ENCODE measurements at places on chromosomes 2 and 18.

DNA sequence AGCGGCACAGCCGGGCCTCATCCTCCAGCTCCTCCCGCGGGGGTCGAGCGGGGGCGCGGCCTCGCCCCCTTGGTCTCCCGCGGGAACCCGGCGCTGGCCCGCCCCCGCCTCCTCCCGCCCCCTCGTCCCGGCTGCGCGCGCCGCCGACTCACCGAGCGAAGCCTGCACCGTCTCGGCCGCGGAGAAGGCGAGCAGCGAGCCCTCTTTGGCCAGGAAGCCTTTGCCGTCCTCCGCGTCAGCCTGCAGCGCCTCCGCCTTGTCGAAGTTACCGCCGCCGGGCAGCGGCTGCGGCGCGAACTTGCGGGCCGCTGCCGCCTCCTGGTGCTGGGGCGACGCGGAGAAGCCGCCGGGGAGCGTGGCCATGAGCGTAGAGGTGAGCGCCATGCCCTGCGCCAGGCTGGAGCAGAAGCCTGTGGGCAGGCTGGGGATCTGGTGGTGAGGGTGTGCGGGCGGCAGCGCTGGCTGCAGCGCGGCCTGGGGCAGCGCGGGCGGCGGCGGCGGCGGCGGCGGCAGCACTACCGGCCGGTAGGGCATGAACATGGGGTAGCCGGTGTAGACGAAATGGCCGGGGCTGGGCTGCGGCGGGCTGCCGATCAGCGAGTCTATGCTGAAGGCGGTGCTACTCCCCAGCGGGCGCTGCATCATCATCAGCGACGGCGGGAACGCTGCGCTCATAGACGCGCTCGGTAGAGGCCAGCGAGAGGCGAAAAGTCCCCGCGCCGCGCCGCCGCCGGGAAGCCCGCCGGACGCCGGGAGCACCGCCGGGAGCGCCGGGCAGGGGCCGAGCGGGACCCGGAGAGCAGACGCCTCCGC is 683 bp downstream of the GBX2 start:
- no peak overlapping the region for H3K27ac ChIP-seq
- H3K36me3 ChIP-seq: no peaks in the 10 kb centered on the region
- peak; percentile 42 for DNase-seq

DNA sequence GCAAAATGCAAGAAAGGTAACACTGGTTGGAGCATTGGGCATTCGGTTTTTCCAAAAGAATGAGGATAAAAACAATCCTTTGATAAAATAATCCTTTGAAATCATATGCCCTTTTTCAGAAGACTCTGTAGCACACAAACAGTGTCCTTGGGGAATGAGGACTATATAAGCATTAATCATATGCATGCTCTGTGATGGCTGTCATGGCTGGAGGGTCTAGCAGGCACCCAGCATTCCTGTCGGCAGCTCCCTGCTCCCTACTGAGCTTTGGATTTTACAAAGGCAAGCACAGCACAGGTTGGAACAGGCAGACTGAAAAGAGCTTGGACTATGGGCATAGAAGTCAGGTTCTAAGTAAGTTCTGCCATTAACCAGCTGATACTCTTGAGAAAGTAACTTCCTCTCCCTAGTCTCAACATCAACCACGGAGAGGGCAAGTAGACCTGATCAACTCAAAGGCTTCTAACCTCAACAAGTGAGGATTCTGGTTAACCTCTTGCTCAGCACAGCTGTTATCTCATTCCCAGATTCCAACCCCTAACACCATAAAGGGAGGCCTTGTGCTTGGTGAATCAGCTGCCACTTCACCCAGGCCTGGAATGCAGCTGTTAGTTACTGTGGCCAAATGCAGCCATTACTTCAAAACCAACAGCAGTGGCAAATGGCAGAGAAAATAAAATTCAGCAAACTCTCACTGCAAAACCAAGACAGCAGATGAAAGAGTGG is 29.5 kb downstream of the GALNT14 start:
- no peak for DNase-seq
- H3K27me3 ChIP-seq: peaks cover 7% of the 10 kb centered on the region
- H3K4me3 ChIP-seq: no peak overlapping the region
- H3K36me3 ChIP-seq: no peaks in the 10 kb centered on the region
- peak overlapping the region; percentile 4 for H3K27ac ChIP-seq

- no peak overlapping the region for H3K27ac ChIP-seq
- no peak for DNase-seq
- H3K27me3 ChIP-seq: peaks cover 51% of the 10 kb centered on the region
- peaks cover 4% of the 10 kb centered on the region for H3K4me1 ChIP-seq
Observed at GRCh38 chr2:26533661-26534060, 55.7 kb upstream of the OTOF start.

DNA sequence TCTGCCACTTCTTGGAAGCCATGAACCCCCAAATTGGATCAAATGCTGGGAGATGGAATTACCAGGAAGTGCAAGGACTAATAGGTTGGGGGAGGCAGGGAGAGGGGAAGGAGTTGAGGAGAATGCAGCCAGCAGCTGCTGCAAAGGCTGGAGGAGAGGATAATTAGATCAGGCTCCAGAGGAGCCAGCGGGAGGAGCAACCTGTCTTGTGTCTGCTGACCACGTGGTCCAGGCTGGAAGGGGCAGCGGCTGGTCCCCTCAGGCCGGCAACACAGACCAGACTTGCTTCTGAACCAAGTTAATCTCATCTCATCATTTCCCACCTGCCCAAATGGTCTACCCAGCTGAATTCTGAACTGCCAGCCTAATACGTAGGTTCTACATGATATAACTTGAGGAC is 68.3 kb downstream of the MRO start:
- H3K4me3 ChIP-seq: no peak overlapping the region
- H3K27ac ChIP-seq: no peak overlapping the region
- H3K4me1 ChIP-seq: no peaks in the 10 kb centered on the region
- no peak for DNase-seq
- no peaks in the 10 kb centered on the region for H3K36me3 ChIP-seq

DNA sequence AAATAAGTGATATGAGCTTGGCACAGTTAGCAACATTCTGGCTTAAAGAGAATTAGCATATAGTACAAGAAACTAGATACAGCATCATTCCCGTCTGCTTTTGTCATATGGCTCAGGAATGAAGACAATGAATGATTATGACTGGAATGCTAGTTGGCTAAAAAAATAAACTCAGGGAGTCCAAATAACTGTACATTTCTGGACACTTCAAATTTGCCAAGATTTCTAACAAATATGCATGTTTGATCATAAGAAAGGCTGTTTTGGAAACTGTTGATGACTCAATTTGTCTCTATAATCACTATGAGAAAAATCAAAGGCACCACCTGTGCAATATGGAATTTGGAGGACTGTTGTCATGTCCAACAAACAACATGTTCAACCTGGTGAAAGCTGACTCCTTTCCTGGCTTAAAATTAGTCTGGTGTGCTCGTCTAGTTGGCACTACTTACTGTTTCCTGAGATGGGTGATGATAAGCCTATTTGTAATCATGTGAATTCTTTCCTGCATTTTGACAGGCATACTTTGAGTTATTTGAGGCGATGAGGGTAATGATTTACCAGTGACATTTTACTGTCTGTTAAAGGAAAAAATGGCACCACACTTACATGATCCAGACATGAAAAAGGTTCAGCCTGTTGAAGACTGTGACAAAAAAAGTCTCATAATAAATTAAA is 133.9 kb upstream of the CDH20 start:
- peak overlapping the region; percentile 17 for H3K27ac ChIP-seq
- DNase-seq: no peak
- H3K4me1 ChIP-seq: no peaks in the 10 kb centered on the region
- H3K36me3 ChIP-seq: no peaks in the 10 kb centered on the region

GRCh38 chr2:69734035-69734611 is 7.8 kb upstream of the ANXA4 start:
- no peak for DNase-seq
- H3K4me1 ChIP-seq: peaks cover 3% of the 10 kb centered on the region
- no peaks in the 10 kb centered on the region for H3K27me3 ChIP-seq
- H3K27ac ChIP-seq: peak overlapping the region; percentile 96
- H3K4me3 ChIP-seq: no peak overlapping the region

GRCh38 chr2:220552790-220553535 is 925.5 kb downstream of the SLC4A3 start:
- no peak overlapping the region for H3K4me3 ChIP-seq
- no peaks in the 10 kb centered on the region for H3K27me3 ChIP-seq
- peaks cover 2% of the 10 kb centered on the region for H3K4me1 ChIP-seq
- peak; percentile 40 for DNase-seq

DNA sequence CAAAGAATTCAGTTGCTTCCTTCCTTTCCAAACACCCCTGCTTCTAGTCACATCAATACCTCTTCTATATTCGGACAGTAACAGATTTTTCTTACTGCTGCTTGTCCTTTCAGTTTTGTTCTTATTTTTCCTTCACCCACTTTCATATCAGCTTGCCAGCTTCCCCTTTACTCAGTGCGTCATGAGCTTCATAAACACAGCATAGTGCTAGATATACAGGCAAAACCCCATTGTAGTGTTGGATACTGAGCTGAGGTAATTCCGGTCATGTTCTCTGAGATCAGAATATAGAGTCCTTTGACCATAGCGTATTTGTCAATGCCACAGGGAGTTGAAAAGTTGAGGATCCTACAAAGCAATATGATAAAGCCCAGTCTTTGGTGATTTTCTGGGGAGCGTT is 2.4 kb downstream of the FARP2 start:
- H3K4me1 ChIP-seq: peaks cover 22% of the 10 kb centered on the region
- no peak overlapping the region for H3K4me3 ChIP-seq
- H3K36me3 ChIP-seq: peaks cover 15% of the 10 kb centered on the region

- H3K4me1 ChIP-seq: no peaks in the 10 kb centered on the region
- no peaks in the 10 kb centered on the region for H3K36me3 ChIP-seq
- no peak overlapping the region for H3K27ac ChIP-seq
- no peak overlapping the region for H3K4me3 ChIP-seq
Observed at GRCh38 chr18:46829947-46830346, 73.1 kb upstream of the ST8SIA5 start.

DNA sequence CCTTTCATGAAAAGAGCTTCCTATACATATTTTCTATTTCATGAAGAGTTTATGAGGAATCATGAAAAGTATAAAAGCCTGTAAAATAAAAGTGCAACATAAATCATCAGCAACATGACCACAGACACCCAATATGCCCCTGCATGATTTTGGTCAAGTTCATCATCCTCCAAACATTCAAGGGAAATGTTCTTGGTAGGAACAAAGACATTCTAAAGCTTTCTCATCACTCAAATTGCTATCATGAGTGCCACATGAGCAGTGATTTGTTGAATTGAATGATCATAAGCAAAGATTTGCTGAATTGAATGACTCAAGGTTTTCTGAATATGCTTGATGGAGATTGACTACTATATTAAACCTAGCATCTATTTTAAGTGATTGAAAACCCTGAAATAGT is 172.2 kb downstream of the MBD2 start:
- H3K4me1 ChIP-seq: no peaks in the 10 kb centered on the region
- no peak for DNase-seq
- H3K27ac ChIP-seq: no peak overlapping the region
- H3K27me3 ChIP-seq: no peaks in the 10 kb centered on the region
- H3K4me3 ChIP-seq: no peak overlapping the region
- no peaks in the 10 kb centered on the region for H3K36me3 ChIP-seq

DNA sequence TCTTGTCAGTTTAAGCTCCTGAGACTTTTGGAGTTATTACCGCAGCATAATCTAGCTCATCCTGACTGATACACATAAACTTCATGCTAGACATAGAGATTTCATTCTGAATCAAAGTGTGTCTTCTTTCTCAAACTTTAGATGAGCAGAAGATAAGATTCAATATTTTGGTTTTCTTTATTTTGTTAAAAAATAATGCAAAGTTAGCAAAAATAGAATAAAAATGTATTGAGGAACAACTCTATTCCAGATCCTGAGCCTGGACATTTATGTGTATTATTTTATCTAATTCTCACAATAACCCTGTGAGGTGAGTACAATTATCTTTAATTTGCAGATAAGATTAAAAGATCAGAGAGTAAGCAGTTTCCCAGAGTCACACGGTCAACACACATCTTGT is 38.4 kb downstream of the KLHL14 start:
- H3K4me3 ChIP-seq: no peak overlapping the region
- H3K4me1 ChIP-seq: no peaks in the 10 kb centered on the region
- no peaks in the 10 kb centered on the region for H3K27me3 ChIP-seq

GRCh38 chr2:64244037-64244416 is 99.8 kb upstream of the PELI1 start:
- H3K27me3 ChIP-seq: no peaks in the 10 kb centered on the region
- H3K4me1 ChIP-seq: no peaks in the 10 kb centered on the region
- H3K4me3 ChIP-seq: no peak overlapping the region
- no peak for DNase-seq

DNA sequence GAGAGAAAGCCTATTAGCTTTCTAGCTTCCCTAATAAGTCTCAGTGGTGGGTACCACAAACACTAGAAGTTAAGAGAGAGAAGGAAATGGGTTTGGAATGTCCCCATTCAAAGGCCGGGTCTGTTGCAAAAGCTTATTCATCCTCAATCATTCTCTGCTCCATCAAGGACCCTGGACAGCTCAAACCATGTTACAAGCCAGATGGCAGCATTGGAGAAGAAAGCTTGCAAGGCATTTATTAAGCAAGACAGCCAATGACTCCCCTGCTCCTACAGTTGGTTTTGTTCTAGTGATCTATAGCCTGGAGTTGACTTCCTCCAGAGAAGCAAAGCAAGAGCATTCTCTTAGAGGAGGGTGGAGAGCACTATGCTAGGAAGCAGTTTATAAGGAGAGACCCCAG is 86.9 kb upstream of the LMAN1 start:
- H3K4me3 ChIP-seq: no peak overlapping the region
- H3K4me1 ChIP-seq: no peaks in the 10 kb centered on the region
- DNase-seq: peak; percentile 24
- peaks cover 25% of the 10 kb centered on the region for H3K36me3 ChIP-seq

DNA sequence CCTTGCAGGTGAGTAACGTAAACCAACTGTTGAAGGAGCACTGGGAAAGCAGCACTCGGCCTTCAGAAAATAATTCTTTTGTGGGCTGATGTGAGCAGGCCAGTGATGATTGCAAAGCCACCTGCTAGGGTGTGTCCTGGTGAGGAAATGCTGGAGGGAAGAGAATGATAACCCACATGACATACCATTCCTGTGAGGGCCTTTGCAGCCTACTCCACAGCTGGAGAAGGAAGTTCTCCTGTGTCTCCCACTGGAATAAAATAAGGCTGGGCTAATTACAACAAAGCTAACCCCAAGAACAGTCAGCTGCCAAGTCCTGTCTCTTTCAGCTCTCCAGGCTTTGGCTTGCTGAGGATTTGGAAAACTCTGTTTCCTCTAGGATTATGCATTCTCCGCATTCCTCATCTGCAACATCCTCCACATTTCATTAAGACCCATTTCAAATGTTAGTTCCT is 16.7 kb upstream of the DSG1 start:
- DNase-seq: no peak
- no peak overlapping the region for H3K27ac ChIP-seq
- H3K36me3 ChIP-seq: no peaks in the 10 kb centered on the region
- no peak overlapping the region for H3K4me3 ChIP-seq
- H3K4me1 ChIP-seq: no peaks in the 10 kb centered on the region
- no peaks in the 10 kb centered on the region for H3K27me3 ChIP-seq

DNA sequence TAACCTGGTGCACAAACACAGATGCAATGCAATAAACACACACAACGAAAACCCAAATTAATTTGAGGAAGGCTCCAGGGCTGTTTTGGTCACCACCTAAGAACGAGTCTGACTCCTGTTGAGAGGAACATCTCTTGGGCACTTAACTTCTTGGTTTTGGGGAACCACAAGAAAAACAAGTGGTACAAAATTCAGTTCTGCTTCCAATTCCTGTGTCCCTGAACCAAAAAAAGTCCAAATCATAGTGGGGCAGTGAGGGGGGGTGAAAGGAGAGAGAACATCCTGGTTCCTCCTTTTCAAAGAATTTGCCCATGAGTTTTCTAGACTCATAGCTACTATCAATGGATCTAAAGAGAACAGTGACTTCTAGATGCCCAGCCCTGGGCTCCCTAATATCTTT is 143.6 kb downstream of the COL4A4 start:
- H3K4me1 ChIP-seq: no peaks in the 10 kb centered on the region
- H3K27ac ChIP-seq: no peak overlapping the region
- H3K36me3 ChIP-seq: no peaks in the 10 kb centered on the region
- no peaks in the 10 kb centered on the region for H3K27me3 ChIP-seq
